ENCODE measurements at places on chromosomes 6 and 20. TPM values are rescaled to one million over a fixed set of nuclear protein-coding genes. Genes with fewer than 3 reads are reported as not detected.

DNA sequence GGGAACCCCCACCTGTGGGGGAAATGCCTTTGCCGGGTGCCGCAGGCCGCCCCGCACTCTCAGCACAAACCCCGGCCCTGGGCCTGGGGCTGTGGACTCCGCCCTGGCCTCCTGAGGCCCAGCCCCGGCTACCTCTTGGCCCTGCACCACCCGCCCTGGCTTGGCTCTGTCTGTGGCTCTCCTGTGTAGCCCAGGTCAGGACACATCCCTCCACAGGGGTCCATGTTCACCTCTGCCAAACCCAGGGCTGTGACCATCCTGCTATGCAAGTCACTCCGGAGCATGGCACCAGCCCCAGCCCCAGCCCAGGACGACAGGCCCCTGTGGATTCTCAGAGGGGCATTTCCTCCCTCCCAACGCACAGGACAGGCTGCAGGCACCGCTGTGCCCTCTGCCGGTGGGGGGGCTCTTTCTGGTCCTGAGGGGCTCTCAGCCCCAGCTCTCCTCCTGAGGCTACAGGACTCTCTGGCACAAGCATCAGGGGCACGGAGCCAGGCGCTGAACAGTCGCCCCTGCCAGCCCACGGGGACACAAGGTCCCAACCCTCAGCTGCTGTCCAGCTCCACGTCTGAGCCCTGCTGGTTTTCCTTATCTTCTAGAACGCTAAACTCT lies 45.7 kb downstream of the TAF4 start:
- DNase-seq, result no peak

DPPA5 gene
- total RNA-seq, result not detected

DNA sequence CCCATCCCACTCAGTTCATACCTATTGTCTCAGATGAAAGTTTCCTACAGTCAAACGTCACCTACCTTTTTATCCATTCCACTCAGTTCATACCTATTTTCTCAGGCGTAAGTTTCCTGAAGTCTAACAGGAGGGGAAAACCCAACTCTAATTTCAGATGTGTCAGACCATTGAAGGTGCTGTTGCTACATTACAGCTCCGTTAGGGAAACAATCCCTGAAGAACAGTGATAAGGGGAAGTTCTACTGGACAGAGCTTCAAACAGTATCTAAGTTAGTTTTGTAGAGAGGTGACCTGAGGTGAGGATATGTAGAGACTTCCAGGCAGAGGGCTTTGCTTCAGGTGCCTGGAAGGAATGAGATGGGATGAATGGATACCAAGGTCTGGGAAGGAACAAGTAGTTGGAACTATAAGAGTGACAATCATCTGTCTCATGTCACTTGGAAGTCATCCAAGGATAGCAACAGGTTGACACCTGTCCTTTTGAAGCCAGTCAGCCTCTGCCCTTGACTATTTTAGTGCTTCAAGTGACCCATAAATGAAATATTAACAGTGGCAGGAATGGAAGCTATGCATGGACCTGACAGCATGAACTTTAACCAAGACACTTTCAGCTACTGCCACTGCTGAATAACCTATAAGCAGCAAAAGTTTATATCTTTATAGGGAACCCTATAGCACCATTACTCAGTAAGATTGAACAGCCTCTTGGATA lies 191.6 kb upstream of the MOCS1 start:
- DNase-seq, result no peak

MROH8 gene
- total RNA-seq, result 6.6 TPM

GPLD1 gene
- 0.26 TPM for total RNA-seq

- DNase-seq, result no peak
These were observed 5.8 kb downstream of the C6orf132 start for GRCh38 chr6:42136508-42137193.

- no peak for DNase-seq
These were observed 237.5 kb downstream of the MAFB start for GRCh38 chr20:40451552-40451951.

- DNase-seq, result no peak
These were observed 65.0 kb upstream of the PCSK2 start for GRCh38 chr20:17161673-17162481.

SLC22A2 gene
- not detected for total RNA-seq

DNA sequence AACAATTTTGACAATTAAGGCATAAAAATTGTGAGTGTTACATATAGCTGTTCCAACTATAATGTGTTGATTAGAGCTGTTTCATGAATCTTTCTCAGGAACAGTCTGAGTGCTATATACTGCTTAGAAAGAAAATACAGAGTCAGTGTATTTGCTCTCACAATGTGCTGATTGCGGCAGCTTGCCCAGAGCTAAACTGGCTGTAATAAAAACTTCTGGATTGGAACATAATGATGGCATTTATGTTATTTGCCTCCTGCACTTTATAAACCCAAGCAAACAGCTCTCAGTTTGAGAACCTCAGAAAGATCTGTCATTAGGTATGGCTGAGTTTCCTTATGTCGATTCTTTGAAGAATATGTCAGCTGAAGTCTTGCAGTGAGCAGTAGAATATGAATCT lies 29.5 kb downstream of the FLRT3 start:
- no peak for DNase-seq
